Tibial artery (tissue), 4 donors: ENCODE measurements at places on chromosomes 16 and 17.

- DNase-seq: no peak
Measured at GRCh38 chr16:46882940-46883307, 1.2 kb upstream of the GPT2 start.

DNA sequence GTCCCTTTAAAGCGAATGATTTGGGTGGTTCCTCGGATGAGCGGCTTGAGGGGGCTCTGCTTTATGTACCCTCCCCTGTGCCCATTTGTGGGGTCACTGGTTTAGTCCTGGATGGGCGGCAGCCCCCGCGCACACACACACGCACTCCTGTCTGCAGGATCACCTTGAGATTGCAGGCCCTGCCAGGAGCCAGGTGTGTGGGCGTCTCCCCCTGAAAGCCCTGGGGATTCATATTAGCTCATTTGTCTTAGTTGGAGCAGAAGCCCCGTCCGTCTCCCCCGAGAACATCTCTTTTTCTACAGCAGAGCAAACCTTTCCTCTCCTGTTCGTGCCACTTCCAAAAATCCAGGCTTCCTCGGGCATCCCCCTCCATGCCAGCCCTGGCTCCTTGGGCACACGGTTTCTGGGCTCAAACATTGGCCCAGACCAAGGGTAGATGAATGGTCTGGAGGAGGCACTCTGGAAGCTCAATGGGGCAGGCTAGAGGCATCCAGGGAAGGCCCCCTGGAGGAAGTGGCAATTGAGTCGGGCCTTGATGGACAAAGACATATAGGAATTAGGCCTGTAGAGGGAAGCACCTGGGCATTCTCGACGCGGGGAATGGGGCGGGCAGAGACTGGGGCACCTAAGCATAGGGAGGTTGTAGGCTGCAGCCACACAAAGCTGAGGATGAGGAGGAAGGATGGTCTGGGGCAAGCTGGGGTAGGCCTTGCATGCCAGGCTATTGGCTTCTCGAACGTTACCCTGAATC is 218.5 kb upstream of the GSE1 start:
- peak; percentile 64 for DNase-seq

GRCh38 chr17:38867179-38867967 is 2.5 kb upstream of the LASP1 start:
- DNase-seq: peak; percentile 80

GRCh38 chr17:47695429-47696376 is 1.7 kb downstream of the TBKBP1 start:
- peak; percentile 55 for DNase-seq

DNA sequence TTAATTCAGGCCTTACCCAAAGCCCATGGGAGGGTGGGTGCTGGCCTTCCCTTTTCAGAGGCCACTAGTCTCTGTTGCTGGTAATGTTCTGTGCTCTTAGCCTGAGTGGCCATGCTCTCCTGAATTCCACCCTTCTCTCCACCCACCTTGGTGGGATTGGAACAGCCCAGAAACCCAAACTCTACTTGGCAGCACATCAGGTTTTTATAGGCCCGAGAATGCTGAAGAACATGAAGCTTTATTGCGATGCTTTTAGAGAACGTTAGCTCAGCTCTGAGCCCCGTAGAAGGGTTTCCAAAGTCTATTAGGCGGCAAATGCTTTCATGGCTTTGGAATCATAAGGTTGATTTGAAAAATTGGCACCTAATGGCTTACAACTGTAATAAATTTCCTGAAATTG is 209.3 kb downstream of the MSI2 start:
- DNase-seq: no peak

- no peak for DNase-seq
Measured at GRCh38 chr16:63185235-63185780, 1149.1 kb upstream of the CDH8 start.

GRCh38 chr17:1241929-1242328 is 28.3 kb upstream of the BHLHA9 start:
- DNase-seq: peak; percentile 72

- DNase-seq: no peak
Measured at GRCh38 chr17:65446043-65446442, 115.4 kb downstream of the AXIN2 start.

DNA sequence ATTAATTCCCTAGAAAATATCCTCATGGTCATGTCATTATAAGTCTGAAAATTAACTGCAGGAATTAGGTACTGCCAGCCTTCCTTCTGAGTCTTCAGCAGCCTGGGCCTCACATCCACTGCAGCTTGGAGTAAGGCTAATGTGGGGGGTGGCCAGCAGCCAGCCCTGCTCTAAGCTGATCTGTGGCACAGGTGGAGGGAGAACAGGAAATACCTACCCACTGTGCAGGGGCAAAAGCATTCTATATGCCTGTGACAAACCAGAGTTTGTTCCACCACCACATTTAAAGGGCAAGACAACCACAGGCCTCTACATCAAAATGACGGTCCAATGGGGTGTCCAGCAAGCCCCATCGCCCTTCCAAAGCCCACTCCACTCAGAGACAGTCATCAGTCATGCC is 9.4 kb downstream of the NPRL3 start:
- no peak for DNase-seq
